ENCODE measurements at places on chromosomes 5 and 9. TPM values are rescaled to one million over a fixed set of nuclear protein-coding genes. Genes with fewer than 3 reads are reported as not detected.
A peak's percentile ranks its signal among the peaks of the same experiment; 100 is the strongest.

DNA sequence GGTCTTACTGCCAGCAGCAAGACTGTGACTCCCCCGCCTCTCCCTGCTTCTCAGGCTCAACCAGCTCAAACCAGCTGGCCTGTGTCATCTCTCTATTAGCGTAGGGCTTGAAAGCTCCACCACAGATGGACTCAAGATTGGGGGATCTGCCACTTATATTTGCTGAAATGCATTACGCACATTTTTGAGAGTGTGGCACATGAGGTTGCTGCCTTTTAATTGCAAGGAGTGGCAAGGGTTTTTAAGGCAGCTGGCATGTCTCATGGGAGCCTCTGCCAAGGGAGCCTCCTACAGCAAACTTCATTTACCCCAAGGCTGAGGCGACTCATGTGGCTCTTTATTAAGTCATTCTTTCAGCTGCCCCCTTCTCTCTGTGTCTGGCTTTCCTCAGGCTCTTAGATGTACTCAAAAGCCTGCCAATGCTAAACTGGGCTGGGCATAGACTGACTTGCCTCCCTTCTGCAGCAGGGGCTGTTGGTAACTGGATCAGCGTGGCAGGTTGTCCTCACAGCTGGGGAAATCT is 219.3 kb downstream of the SMARCA2 start:
- no peak overlapping the region for H3K4me3 ChIP-seq
- H3K27ac ChIP-seq = no peak overlapping the region
- no peak for DNase-seq
- no peaks in the 10 kb centered on the region for H3K27me3 ChIP-seq
- peaks cover 3% of the 10 kb centered on the region for H3K36me3 ChIP-seq

DNA sequence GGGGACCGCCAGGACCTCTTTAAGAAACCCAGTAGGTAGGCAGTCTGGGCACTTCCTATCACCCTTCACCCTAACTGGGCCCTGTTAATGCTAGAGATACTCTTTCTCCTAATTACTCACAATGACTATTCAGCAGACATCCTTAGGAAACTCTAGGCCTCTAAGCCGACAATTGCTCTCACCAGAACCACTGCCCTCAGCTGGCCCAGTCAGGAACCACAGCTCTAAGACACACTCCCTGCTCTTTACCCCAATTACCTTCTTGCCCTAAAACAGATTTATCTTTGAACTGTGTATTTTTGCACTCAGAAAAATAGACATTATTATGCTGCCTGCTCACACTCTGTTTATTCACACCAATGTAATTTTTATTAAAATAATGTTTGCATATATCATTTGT is 432.6 kb upstream of the SLC30A5 start:
- no peak overlapping the region for H3K27ac ChIP-seq
- no peak overlapping the region for H3K4me3 ChIP-seq
- DNase-seq = no peak
- H3K27me3 ChIP-seq = no peaks in the 10 kb centered on the region
- peaks cover 27% of the 10 kb centered on the region for H3K4me1 ChIP-seq

DNA sequence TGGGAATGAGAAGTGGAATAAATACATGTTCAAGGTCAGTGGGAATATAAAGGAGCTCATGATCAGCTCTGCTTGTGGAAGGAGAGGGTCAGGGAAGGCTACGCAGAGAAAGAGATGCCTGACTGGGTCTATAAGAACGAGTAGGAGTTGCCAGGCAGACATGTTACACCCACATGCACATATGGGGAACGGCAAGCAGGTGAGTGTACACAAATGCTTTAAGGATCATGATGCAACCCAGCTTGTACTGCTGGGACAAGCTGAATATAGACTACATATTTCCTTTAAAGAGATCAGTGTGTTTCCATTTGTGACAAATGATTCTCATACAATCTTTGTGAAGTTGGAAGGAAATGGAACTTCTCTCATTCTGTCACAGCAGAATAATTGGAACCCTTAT is 141.7 kb downstream of the SPOCK1 start:
- no peak overlapping the region for H3K27ac ChIP-seq
- H3K36me3 ChIP-seq = no peaks in the 10 kb centered on the region
- no peak overlapping the region for H3K4me3 ChIP-seq
- DNase-seq = no peak
- H3K4me1 ChIP-seq = no peaks in the 10 kb centered on the region
- peaks cover 81% of the 10 kb centered on the region for H3K27me3 ChIP-seq

DNA sequence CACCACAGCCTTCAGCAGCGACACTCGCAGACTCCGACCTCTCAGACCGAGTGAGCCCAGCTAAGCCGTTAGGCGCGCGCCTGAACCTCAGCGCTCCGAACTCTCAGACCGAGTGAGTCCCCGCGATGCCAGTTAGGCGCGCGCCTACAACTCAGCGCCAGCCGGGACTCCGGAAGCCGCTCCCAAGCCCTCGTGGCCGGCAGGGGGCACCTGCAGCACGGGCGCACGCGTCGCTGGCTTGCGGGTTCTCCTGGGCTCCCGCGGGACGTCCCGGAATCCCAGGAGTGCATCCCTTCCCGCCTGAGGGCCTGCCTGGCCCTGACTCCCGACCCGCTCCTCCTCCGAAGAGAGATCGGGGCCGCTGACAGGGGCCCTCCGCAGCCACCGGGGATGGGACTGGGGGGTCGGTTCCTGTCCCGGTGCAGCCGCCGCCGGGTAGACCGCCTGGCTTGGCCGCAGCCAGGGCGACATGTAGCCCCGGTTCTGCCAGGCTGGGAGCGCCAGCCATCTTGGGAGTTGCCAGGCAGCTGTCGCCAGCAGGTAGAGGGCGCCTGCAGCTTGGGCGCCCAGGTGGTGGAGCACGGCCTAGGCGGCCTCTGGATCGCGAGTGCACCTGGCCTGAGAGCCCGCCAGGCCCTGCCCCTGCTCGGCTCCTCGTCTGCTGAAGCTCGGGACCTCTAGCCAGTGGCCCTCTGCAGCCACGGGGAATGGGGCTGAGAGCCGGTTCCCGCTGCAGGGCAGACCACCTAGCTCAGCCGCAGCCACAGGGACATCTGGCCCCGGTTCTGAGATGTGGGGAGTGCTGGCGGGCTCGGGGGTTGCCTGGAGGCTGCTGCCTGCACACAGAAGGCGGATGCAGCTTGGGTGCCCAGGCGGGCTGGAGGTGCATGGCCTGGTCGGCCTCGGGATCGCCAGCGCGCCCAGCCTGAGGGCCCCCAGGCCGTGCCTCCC is at the start of gene ANKRD18A:
Gene ANKRD18A, minus strand, starts transcription at position 114 of the 951 bp plus-strand sequence. CDS start 311 bp downstream, outside the sequence.
- peak within 1 kb of the TSS; percentile 86 for H3K4me3 ChIP-seq
- H3K27ac ChIP-seq = no peak within 1 kb of the TSS
- peaks cover 12% of the 10 kb centered on the region for H3K4me1 ChIP-seq
- H3K36me3 ChIP-seq = no peaks in the 10 kb centered on the region
- peaks cover 77% of the 10 kb centered on the region for H3K27me3 ChIP-seq

DNA sequence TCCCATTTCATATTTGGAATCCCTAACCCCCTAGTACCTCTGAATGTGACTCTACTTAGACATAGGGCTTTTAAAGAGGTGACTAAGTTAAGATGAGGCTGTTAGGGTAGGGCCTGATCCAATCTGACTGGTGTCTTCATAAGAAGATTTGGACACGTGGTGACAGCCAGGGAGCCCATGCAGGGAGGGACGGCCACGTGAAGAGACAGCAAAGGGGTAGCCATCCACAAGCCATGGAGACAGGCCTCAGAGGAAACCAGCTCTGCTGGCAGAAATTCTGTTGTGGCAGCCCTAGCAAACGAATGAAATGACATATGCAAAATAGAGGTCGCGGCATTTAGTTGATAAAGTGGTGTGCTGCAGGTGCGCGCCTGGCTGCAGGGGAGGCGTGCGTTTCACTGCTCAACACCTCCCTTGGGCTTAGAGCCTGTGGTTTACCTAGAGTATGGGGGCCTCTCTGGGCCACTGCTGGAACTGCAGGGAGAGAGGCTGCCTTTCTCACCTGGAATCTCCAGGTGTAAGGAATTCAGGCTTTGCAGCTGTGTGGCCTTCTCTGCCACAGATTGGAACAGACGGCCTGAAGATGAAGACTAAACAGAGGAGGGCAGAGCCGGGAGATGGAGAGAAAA is 7.1 kb upstream of the AFAP1L1 start:
- peaks cover 70% of the 10 kb centered on the region for H3K27me3 ChIP-seq
- DNase-seq = peak; percentile 45
- H3K4me1 ChIP-seq = no peaks in the 10 kb centered on the region
- no peak overlapping the region for H3K27ac ChIP-seq

Gene NIM1K
- 0.22 TPM for total RNA-seq

Gene DBH
- not detected for total RNA-seq

Gene EMB
- 17.7 TPM for total RNA-seq

Gene CORO2A
- total RNA-seq = 5.9 TPM

Gene GLDC
- total RNA-seq = 2.0 TPM

Gene APC
- total RNA-seq = 53.7 TPM

Gene TAF11L10
- total RNA-seq = not detected
